Choroid plexus epithelial cell (primary cell): ENCODE measurements at places on chromosomes 16 and 17.

- DNase-seq: no peak
These were observed 132.8 kb downstream of the RBFOX3 start for GRCh38 chr17:79478051-79478461.

GRCh38 chr16:24747441-24747840 lies 18.0 kb downstream of the TNRC6A start:
- no peak for DNase-seq

DNA sequence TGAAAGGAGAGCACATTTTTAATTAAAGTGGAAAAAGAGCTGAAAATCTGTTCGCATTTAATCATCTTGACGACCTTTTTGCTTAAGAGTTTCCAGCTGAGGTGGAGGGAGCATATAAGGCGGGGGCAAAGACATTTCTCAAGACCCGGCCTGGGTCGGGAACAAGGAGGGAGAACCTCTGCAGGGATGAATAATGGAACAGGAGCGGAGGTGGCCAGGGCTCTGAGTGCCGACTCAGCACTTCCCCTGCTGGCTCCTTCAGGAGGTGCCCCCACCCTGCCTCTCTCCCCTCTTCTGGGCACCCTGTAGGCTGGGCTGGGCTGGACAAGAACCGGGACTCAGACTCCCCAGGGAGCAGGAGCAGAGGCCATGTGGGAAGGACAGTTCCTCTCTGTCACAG lies 7.9 kb upstream of the NGFR start:
- DNase-seq: no peak

DNA sequence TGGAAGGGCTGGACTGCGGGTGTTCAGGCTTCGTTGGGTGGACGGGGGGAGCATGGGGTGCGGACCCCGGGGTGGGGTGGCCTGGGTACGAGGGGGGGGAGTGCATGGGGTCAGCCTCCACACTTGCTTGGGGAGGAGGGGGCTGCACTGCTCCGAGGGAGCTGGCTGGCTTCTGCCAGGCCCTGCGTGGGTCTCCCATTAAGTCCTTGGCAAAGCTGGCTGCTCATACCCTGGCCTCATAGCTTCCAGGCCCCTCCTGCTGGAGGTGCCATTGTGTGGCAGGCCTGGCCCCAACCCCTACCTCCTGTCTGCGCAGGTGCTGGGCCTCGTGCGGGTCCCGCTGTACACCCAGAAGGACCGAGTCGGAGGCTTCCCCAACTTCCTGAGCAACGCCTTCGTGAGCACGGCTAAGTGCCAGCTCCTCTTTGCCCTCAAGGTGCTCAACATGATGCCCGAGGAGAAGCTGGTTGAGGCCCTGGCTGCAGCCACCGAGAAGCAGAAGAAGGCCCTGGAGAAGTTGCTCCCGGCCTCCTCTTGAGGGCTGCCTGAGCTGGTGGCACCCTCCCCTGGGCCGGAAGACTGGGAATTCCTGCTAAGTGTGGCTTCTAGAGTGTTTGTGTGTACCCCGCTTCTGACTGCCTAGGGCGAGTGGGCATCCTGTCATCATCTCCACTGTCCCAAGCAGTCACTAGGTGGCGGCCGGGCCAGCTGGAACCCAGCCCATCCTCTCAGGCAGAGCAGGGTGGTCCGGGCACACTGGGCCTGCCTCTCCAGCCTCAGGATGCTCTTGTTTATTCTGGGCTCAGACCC lies 1.5 kb downstream of the NUDT16L1 start:
- DNase-seq: peak; percentile 8

- DNase-seq: no peak
These were observed 17.4 kb downstream of the CDIPT start for GRCh38 chr16:29845656-29846055.

- no peak for DNase-seq
These were observed 15.0 kb downstream of the KIAA0513 start for GRCh38 chr16:85042606-85043005.
